ENCODE measurements at places on chromosomes 1 and 21. TPM values are rescaled to one million over a fixed set of nuclear protein-coding genes. Genes with fewer than 3 reads are reported as not detected.

DNA sequence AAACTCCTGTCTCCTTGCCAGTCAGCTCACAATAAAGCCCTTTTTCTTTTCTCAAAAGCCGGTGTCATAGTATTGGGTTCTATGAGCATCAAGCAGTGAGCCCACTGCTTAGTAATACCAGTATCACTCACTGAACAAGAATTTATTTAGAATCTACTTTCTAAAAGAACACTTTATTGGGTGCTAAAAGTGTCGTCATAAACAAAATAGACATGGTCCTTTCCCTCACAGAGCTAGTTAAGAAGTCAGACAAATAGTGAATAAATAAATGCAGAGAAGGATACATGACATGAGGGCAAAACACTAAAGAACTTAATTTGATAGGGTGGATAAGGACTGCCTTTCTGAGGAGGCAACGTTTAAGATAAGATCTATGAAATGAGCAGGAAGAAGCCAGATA is 32.2 kb downstream of the EVI5 start:
- peak; percentile 75 for DNase-seq

DNA sequence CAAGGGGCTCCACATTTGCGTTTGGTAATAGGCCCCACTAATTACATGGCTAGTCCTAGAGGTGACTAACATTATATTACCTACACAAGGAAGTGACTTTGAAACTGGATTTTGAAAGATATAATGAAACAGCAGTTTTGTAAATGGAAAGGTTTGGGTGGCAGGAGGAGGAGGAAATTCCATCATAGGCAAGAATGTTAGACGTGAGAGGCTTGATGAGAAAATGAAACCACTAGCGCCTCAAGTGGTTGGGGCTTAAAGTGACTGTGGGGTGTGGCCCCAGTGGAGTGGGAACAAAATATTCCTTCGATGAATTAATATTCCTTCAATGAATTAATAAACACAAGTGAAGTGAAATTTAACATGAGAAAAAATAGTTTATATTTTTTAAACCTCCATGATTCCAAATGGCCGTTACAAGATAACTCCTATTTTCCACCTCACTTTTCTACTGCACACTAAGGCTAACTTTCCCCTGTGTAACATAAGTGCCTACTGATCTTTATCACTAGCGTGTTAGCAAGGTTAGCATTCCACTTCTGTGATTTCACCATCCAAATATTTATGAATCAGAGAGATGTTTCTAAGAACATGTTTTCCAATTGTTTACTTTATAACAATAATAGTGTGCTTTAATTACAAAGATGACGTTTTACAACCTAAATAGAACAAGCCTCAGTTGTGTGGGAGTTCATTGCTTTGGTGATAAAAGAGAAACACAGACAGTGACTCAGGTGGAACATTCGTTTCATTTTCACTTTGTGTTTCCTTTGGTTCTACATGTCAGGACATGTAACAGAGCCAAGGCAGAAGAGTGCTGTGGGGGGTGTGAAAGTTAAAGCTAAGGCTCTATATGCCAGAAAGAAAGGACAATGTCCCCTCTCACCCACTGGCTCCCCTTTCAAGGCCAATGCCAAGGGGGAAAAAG is 12.5 kb upstream of the ATF3 start:
- DNase-seq = peak; percentile 99

DNA sequence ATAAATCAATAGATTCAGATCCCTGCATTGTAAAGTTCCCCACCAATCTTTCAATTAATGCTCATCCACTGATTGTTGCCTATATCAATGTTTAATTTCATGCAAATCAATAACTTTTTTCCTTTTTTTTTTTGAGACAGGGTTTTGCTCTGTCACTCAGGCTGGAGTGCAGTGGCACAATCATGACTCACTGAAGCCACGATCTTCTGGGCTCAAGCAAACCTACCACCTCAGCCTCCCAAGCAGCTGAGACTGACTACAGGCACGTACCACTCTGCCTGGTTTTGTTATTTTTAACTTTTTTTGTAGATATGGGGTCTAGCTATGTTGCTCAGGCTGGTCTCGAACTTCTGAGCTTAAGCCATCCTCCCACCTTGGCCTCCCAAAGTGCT is 25.7 kb downstream of the DIO1 start:
- DNase-seq = peak; percentile 29

- DNase-seq = no peak
Measured at GRCh38 chr1:46341222-46342083, 846 bp downstream of the NSUN4 start.

DNA sequence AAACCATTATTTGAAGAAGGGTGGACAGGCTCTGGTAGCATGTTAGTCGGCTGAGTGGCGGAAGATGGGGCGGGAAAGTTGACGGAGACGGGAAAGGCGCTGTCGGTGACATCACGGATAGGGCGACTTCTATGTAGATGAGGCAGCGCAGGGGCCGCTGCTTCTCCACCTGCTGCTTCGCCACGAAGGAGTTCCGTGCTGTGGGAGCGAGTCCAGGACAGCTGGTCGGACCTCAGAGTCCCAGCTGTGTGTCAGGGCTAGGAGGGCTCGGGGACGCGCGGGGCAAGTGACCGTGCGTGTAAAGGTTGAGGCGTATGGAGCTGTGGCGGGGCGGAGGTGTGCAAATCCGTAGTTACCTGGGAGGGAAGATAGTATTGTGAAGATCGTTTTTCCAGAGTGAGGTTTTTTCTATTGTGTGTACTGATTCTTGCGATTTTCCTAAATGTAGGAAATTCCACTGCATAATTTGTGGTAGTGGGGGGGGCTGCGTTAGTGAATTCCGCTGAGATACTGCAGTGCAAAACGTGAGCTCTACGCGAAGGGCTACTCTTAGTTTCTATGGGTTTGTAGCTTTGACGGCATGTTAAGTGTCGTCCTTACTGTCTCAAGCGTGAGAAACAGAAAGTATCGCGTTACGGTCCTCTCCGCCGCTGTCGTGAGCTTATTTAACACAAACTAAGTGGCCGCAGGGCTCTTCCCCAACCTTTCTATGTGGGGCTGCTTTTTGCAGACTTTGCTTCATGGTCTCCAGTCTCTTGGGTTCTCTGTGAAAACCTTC is 111.2 kb upstream of the NBPF11 start:
- DNase-seq = peak; percentile 55

GRCh38 chr1:201491896-201492511 is 14.9 kb downstream of the CSRP1 start:
- no peak for DNase-seq

DNA sequence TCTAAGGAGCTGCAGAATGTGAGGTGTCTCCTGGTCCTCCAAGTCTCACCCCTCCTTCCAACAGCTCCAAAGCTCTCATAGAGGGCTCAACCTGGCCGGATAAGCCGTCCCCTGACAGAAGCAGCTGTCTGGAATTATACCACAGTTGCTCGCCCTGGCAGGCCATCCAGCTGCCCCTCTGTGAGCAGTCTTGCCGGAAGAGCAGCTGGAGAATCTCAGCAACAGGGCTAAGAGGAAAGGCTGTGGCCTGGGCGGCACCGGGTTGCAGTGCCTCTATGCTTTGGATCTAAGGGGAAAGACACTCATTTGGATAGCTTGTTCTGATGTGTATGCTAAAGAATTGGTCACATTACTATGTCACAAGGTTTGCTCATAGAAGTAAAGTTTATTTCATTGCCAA is 12.4 kb downstream of the TMCC2 start:
- DNase-seq = no peak

DNA sequence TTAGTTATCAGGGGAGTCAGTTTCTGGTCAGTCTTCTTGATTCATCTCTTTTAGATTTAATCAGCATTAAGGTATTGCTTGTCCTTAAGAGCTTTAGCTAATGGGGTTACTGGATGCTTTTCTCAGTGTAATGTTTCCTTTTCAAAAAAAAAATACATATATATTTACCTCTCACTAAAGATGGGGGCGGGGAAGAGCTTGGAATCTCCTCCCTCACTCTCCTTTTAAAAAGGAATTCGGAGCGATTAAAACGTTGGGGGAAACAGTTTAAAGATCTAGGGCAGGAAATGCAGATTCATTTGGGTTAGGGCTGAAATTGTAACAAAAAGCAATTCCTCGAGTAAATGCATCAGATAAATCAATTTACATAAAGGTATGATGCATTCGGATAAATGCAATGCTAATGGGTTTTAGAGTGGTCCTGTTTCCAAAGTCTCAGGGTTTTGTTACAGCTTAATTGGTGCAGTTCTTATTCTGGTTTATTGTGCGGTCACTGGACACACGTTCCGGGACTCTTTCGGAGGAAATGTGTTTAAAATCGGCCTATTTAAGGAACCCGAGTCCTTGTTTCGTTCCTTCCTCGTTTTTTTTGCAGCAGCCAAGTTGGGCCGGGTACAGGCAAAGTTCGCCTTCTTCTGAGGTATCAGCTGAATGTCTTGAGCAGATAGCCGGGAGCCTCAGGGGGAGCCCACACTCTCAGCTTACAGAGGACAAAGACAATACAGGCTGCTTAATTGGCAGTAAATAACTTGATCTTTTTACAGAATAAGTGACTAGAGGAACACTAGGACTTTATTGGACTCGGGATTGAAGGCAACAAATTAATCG is 1.6 kb downstream of the LMO4 start:
- peak; percentile 40 for DNase-seq

DNA sequence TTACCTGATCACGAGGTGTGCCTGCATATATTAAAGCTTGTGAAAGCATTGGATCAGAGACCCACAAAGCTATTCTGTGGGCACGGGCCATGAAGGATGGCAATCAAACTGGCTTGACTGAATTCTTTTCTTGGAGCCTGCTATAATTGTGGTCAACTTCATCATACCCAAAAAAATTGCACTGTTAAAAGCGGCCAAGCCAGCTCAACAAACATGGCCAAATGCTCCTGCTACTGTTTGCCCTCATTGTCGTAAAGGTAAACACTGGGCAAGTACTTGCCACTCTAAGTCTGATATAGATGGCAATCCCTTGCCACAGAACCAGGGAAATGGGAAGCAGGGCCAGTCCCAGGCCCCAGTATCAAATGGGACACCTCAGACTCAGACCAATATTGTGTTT is 6.6 kb upstream of the GSTM5 start:
- DNase-seq = peak; percentile 0

DNA sequence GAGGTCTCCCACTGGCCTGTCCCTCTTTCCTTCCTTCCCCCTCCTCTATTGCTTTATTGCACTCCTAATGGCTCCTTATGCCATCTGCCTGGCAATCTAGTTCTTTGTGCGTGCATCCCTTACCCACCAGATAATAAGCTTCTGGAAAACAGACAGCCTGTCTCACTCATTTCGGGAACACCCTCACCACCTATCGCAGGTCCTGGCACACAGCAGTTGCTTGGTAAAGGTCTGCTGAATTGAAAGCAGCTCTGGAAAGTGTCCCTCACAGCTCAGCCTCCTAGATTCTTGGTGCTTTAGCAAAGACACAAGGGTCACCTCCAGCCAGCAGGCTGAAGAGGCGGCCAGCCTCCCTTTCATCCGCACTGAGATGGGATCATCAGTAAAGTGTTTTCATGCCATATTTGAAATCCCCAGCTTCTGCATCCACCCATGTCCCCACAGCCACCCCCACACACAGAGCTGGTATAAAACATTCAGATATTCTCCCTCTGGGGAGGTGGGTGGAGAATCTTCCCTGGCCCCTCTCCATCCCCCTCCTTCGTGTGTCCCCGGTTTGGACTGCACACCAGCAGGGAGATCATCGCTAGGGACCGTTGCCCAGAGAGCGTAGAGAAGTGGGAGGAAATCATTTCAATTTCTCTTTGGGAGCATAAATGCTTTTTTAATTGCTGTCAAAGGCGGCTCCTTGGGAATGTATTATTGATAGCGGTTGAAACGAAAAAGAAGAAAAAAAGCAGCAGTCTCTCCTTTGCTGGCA is 29.1 kb upstream of the ATP2B4 start:
- no peak for DNase-seq

GRCh38 chr1:6178751-6179563 is 1.2 kb downstream of the CHD5 start:
- no peak for DNase-seq

- no peak for DNase-seq
Measured at GRCh38 chr21:45579383-45580180, 37.3 kb upstream of the SLC19A1 start.

GRCh38 chr1:31704271-31705079 is 658 bp upstream of the COL16A1 start:
- peak; percentile 70 for DNase-seq

DNA sequence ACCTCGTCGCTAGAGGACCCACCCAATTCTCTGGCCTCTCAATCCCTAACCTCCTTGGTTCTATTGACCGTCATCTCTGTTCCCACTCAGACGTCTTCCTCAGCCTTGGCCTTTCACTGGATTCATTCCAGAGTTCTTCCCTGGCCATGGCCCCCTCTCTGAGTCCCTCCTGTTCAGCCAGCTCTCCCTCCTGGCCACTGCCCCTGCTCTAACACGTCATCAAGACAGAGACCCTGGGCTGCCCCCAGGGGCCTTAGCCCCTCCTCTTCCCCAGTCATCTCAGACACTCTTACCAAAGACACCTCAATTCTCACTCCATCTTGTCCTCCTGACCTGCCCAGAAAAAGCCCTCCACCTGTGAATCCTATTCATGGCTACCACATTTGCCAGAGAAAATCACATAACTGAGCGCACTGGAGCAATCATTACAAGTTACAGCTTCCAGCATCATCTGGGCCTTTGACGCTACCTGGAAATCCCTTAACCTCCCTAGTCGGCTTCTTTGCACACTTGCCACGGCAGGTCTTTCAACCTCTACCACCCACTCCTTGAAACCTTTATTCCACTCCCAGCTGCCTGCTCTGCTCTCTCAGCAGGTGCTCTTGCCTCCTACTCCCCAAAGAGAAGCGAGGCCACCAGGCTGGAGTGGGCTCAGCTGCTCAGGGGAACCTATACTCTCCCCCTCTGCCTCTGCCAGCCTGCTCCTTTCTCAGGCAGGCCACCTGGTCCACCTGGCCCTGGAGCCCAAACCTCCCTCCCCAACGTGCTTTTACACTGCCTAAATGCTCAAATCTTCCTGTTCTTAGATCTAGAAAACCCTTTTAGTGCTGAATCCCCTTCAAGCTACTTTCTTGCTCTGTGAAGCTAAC is 14.0 kb downstream of the DCST2 start:
- DNase-seq = no peak

DNA sequence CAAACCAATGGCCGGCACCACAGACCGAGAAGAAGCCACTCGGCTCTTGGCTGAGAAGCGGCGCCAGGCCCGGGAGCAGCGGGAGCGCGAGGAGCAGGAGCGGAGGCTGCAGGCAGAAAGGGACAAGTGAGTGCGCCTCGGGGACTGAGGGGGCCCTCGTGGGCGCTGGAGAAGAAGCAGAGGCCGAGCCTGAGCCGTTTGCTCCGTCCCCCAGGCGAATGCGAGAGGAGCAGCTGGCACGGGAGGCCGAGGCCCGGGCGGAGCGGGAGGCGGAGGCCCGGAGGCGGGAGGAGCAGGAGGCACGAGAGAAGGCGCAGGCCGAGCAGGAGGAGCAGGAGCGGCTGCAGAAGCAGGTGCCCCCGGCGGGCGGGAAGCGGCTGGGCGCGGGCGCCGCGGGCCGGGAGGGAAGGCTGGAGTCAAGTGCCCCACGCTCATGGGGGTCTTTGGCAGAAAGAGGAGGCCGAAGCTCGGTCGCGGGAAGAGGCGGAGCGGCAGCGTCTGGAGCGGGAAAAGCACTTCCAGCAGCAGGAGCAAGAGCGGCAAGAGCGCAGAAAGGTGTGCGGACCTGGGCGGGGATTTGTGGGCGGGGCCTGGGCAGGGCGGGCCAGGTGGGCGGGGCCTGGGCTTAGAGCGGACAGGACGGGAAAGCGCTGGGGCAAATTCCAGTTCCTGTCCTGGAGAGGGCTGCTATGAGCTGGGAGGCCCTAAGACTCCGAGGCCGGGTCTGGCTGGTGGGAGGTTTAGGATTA is 22.7 kb downstream of the MAP7D1 start:
- no peak for DNase-seq

- no peak for DNase-seq
Measured at GRCh38 chr1:153860285-153860684, 62.5 kb downstream of the GATAD2B start.

LRRC40 gene
- polyA plus RNA-seq = 8.5 TPM

SDE2 gene
- 7.2 TPM for polyA plus RNA-seq

BGLAP gene
- 0.67 TPM for polyA plus RNA-seq

OR6N1 gene
- polyA plus RNA-seq = not detected

HRNR gene
- not detected for polyA plus RNA-seq
